ENCODE measurements at places on chromosomes 16 and 17.

- no peak for DNase-seq
These were observed 34.7 kb downstream of the GINS3 start for GRCh38 chr16:58426966-58427365.

DNA sequence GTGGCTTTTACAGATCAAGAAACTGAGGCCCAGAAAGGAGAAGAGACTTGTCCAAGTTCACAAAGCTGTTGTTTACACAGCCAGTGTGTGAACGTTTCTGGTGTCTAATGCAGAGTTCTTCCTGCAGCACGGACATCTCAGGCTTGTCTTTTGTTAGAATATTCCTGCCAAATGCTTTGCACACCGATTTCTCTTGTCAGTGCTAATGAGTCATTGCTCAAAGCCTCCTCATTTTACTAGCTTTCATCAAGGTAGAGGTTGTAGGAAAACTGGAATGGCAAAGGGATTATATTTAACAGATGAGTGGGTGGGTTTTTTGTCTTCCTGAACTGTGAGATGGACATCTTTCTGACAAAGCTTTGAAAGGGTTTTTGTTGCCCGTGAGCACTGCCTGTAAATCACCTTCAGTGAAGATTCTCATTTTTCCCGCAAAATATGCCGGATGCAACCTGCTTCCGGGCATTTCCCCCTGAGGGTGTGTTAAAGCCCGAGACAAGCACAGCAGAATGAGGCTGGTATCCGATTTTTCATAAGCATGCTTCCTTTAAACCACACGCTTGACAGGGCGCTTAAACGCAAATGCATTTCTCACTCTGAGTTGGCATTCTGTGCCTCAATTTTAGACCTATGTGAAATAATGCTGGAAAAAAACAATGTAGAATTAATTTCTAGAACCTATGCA, 14.7 kb downstream of the PMM2 start:
- no peak for DNase-seq

DNA sequence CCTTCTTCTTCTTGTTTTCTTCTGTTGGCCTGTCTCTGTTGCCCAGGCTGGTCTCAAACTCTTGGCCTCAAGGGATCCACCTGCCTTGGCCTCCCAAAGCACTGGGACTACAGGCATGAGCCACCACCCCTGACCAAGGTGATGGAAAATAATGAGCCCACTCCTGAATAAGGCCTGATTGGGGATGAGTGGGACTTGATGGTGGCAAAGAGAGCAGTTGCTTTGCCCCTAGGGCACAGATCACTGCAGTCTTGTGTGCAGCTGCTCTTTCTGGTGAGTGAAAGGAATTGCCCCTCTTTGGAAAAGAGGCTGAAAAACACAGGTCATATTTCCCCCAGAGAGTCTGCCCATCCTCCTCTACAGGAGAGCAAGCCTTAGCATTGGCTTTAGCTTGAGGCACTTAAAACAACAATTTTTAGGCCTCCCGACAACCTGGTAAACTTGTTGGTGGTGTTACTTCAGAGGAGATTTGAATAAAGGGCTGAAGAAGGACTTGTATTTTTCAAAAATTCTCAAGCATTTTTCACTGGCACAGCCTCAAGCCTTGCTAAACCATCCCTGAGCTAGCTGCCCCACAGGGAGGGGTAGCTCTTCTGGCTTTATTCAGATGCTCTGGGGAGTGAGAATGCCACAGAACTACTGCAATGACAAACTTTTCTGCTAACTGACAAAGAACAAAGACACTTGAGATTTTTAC, 6.1 kb upstream of the PDP2 start:
- no peak for DNase-seq

- no peak for DNase-seq
These were observed 7.6 kb downstream of the CDH16 start for GRCh38 chr16:66911112-66911511.

DNA sequence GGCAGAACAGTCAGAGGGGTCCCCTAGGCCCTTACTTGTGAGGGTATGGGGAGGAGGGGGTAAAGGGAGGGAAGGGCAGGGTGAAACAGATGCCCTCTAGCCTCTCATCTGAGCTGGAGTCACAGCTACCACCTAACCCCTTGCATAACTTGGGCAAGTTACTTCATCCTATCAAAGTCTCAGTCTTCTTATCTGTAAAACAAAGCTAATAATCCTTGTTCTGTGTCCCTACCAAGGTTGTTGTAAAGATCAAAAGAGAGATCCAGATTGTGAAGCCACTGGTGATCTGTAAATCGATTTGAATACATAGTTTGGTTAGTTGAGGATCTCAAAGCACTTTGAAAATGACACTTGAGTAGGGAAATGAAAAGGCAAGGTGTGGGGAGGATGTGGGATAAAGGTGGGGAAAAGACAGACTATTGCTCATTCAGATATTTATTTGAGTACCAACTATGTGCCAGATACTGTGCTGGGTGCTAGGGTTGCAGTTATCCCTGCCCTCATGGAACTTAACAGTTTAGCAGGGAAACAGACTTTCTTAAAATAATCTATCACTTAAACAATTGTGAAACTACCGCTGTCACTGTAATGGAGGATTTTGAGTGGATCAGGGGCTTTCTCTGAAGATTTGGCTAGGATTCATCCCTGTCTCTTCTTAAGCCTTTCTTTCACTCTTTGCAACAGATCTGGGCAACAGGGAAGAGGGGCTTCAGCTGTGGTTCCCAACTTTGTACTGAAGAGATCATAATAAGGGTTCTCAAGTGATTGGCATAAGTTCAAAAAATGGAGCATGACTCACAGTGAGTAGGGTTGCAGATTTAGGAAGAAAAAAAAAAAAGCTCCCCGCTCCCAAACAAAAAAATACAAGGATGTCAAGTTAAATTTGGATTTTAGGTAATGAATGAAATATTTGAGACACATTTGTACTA, 3.0 kb downstream of the HEATR9 start:
- no peak for DNase-seq

DNA sequence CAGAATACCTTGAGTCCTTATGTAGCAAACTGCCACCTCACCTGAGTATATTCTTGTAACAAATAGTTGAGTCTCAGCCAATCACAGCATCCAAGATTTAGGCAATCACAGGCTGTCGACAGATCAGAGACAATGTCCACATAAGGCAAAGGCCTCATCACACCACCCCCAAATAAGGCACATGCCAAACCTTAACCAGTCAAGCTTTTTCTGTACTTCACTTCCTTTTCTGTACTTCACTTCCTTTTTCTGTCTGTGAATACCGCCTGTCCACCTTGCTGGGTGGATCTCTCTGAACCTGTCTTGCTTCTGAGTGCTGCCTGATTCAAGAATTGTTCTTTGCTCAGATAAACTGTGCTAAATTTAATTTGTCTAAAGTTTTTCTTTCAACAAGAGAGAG, 210.4 kb upstream of the N4BP1 start:
- no peak for DNase-seq

DNA sequence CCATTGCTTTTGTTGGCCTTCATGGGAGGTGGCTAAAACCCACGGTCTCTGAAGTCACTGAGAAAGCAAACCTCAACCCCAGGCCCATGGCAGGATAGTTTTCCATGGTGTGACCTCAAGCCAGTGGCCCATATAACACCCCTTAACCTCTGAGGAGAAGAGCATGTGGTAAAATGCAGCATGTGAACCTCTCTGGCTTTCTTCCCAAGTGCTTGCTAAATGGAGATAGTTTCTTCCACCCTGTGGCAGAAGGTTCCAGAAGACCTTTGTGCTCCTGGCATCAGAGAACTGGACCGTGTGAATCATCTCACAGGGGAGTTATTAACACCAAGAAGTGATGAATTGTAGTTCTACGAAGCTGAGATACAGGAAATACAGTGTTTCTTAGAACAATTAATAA, 47.3 kb downstream of the MYOCD start:
- DNase-seq = no peak

GRCh38 chr16:49931266-49931665, 75.4 kb upstream of the ZNF423 start:
- no peak for DNase-seq

GRCh38 chr17:78360371-78361224, 721 bp upstream of the SOCS3 start:
- peak; percentile 79 for DNase-seq

GRCh38 chr17:58283674-58284612, 3.2 kb upstream of the MPO start:
- no peak for DNase-seq

- DNase-seq = no peak
These were observed 1418.8 kb downstream of the CDH11 start for GRCh38 chr16:63702981-63703590.

DNA sequence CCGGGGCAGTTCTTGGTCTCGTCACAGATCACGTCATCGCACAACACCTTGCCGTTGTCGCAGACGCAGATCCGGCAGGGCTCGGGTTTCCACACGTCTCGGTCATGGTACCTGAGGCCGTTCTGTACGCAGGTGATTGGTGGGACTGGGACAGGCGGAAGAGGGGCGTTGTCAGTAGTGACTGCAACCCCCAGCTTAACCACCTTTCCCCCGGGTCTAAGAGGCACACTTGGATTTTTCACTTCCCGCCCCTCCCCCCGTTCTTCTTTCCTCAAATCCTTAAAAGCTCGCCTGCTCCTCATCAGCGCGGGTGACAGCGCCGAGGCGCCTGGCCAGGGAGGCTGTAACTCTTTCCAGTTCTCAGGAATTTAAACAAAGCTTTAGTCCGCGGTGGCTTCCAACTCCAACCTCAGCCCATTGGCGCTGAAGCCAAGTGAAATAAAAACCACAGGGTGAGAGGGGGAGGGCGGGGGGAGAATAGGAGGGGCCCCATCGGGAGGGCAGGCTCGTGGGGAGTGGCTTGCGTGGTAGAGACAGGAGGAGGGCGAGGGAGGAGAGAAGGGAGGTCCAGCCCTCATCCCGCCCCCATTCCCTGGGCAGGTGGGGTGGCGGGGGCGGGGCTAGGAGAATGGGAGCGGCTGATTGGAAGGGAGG, 1.5 kb downstream of the COL1A1 start:
- peak; percentile 54 for DNase-seq

GRCh38 chr17:46719891-46720290, 98.6 kb downstream of the WNT3 start:
- no peak for DNase-seq

DNA sequence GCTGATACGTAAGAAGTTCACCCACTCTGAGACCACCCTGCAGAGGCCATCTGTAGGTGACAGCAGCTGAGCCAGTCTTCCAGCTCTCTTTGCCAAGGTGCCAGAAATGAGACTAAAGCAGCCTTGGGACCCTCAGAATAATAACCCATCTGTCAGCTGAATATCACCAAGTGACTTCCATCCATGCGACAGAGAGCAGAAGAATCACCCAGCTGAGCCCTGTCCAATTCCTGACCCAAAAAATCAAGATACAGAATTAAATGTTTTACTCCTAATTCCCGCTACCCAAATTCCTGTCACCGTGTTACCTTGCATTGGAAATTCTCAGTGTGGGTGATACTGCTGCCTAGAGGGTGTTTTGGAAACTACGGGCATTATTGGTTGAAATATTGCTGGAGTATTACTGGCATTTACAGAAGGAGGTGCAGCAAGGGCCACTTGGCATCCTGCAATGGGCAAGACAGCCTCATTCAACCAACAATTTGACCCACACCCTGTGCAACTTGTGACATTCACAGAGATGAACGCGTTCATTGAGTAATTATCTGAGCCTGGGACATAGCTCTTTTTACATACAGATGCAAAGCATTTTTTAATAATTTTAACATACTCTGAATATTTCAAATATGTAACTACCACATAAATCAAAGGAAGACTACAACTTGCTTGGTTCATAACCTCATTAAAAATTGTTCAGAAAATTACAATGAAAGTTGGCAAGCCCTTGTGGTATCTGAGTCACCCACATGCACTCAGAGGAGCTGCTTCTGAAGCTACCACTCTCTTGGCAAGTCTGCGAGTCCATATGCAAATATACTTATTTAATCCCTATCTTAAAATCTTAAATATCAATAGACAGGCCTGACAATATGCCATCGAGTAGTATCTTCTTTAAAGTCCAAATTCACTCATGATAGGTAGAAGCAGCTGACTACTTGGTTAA, 126.6 kb downstream of the C16orf95 start:
- DNase-seq = no peak

DNA sequence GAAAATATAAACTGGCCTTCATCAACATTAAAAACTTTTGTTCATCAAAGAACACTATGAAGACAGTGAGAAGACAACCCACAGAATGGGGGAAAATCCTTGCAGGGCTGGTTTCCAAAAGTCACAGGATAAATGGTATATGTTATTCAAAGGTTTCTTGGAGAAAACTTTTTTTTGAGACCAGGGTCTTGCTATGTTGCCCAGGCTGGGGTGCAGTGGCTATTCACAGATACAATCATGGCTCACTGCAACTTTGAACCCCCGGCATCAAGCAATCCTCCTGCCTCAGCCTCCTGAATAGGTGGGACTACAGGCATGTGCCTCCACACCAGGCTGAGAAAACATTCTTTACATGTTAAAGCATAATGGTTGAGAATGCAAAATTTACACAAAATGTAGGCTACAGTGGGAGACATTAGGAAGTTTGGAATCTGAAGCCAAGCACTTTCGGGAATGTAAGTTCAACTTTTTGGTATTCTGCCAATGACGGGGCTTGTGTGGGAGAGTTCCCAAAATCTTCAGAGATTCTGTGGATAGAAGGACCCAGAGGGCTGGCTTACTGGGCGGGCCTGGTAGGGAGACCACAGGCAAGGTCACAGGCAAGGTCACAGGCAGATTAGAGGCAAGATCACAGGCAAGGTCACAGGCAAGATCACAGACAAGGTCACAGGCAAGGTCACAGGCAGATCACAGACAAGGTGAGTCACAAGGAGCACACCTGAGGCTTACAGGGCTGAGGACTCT, 24.2 kb upstream of the ATP2A3 start:
- no peak for DNase-seq

- DNase-seq = no peak
These were observed 59.2 kb downstream of the CDK5R1 start for GRCh38 chr17:32546031-32546444.
